Glutamatergic neuron (in vitro differentiated cells): ENCODE measurements at places on chromosomes 3 and 15.

- H3K4me1 ChIP-seq = peaks cover 5% of the 10 kb centered on the region
- H3K4me3 ChIP-seq = no peak overlapping the region
- peak overlapping the region; percentile 57 for H3K27ac ChIP-seq
- no peak for DNase-seq
- no peaks in the 10 kb centered on the region for H3K27me3 ChIP-seq
These were observed 35.7 kb upstream of the ACTL6A start for GRCh38 chr3:179526989-179527391.

- no peaks in the 10 kb centered on the region for H3K4me1 ChIP-seq
- H3K27me3 ChIP-seq = peaks cover 2% of the 10 kb centered on the region
- H3K36me3 ChIP-seq = no peaks in the 10 kb centered on the region
- H3K4me3 ChIP-seq = no peak overlapping the region
These were observed 41.3 kb upstream of the RARB start for GRCh38 chr3:25386686-25387255.

- H3K27me3 ChIP-seq = no peaks in the 10 kb centered on the region
- no peak for DNase-seq
- H3K4me1 ChIP-seq = peaks cover 9% of the 10 kb centered on the region
- no peak overlapping the region for H3K4me3 ChIP-seq
These were observed 44.1 kb upstream of the VILL start for GRCh38 chr3:37946531-37946889.

GRCh38 chr3:7254251-7254650, 393.3 kb downstream of the GRM7 start:
- no peaks in the 10 kb centered on the region for H3K4me1 ChIP-seq
- no peaks in the 10 kb centered on the region for H3K36me3 ChIP-seq
- H3K27ac ChIP-seq = no peak overlapping the region
- no peaks in the 10 kb centered on the region for H3K27me3 ChIP-seq
- no peak overlapping the region for H3K4me3 ChIP-seq

GRCh38 chr15:61657461-61657860, 402.8 kb downstream of the VPS13C start:
- H3K4me1 ChIP-seq = peaks cover 13% of the 10 kb centered on the region
- H3K4me3 ChIP-seq = no peak overlapping the region
- no peak for DNase-seq
- no peak overlapping the region for H3K27ac ChIP-seq
- no peaks in the 10 kb centered on the region for H3K36me3 ChIP-seq
- H3K27me3 ChIP-seq = no peaks in the 10 kb centered on the region

- no peak for DNase-seq
- no peak overlapping the region for H3K4me3 ChIP-seq
- H3K36me3 ChIP-seq = no peaks in the 10 kb centered on the region
- peaks cover 2% of the 10 kb centered on the region for H3K27me3 ChIP-seq
These were observed 237.9 kb downstream of the NFKBIZ start for GRCh38 chr3:102087236-102087635.

- no peak overlapping the region for H3K4me3 ChIP-seq
- no peak overlapping the region for H3K27ac ChIP-seq
- H3K4me1 ChIP-seq = peaks cover 10% of the 10 kb centered on the region
- no peak for DNase-seq
These were observed 532.5 kb upstream of the KCNMB2 start for GRCh38 chr3:178003756-178004155.

GRCh38 chr3:43187836-43188479, 82.1 kb upstream of the POMGNT2 start:
- no peak overlapping the region for H3K4me3 ChIP-seq
- H3K27ac ChIP-seq = no peak overlapping the region
- H3K36me3 ChIP-seq = peaks cover 6% of the 10 kb centered on the region
- H3K4me1 ChIP-seq = no peaks in the 10 kb centered on the region
- no peak for DNase-seq

GRCh38 chr3:25177041-25177440, 251.0 kb upstream of the RARB start:
- no peaks in the 10 kb centered on the region for H3K36me3 ChIP-seq
- H3K4me3 ChIP-seq = no peak overlapping the region
- DNase-seq = no peak
- H3K27me3 ChIP-seq = peaks cover 1% of the 10 kb centered on the region

DNA sequence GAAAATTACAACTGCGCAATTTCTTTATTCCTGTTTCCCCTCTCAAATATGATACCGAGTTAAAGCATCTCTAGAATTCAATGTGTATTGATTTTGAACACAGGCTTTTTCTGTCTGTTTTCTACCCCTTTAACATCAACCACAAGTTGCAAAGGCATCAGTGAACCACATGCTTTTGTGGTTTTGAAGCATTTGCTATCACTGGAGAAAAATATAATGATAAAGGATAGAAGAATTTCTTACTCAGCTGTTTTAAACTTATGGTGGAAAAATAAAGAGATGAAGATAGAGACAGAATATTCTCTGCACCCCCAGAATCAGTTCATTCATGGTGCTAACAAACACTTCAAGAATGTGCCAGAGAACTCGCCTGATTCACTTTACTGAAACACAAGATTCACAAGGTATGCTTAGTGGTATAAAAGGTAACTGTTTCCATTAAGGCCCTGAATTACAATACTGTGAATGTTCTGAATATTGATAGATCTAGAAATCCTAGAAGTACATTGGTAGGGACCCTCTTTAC, 9.5 kb upstream of the DPPA4 start:
- H3K27ac ChIP-seq = no peak overlapping the region
- no peaks in the 10 kb centered on the region for H3K4me1 ChIP-seq
- H3K4me3 ChIP-seq = no peak overlapping the region

GRCh38 chr3:97705764-97706163, 58.8 kb upstream of the ARL6 start:
- H3K27me3 ChIP-seq = peaks cover 1% of the 10 kb centered on the region
- peaks cover 6% of the 10 kb centered on the region for H3K36me3 ChIP-seq
- H3K4me1 ChIP-seq = no peaks in the 10 kb centered on the region
- H3K4me3 ChIP-seq = no peak overlapping the region
- no peak for DNase-seq
- H3K27ac ChIP-seq = no peak overlapping the region

DNA sequence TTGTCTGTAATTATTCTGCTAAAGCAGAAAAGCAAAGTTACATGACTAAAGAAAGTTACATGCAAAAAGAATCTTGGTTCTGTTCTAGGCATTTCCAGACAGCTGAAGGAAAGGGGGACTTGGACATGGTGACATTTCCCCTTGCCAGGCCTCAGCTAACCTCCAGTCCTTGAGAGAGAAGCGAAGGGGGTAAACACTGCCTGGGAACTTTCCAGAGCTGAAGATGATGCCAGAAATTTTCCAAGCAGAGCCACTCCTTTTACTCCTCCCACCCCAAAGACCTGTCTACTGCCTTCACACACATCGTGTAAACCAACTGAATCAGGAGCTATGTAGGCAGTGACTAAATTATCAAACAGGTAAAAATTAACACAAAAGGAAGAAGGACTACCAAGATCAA, 5.4 kb downstream of the MEX3B start:
- H3K36me3 ChIP-seq = peaks cover 4% of the 10 kb centered on the region
- DNase-seq = no peak
- H3K4me3 ChIP-seq = peak overlapping the region; percentile 71
